A549 treated with AZD2906 at 1 μM for 4 hours (cell line): ENCODE measurements at places on chromosomes 6 and 20. TPM values are rescaled to one million over a fixed set of nuclear protein-coding genes. Genes with fewer than 3 reads are reported as not detected.

The EPPIN gene
- total RNA-seq, result not detected in 5 replicates

The BTNL2 gene
- not detected in 5 replicates for total RNA-seq

The LSM2 gene
- total RNA-seq, result 43.6 to 61.8 TPM (median 59.8 TPM) in 5 replicates

The ZNF334 gene
- not detected in 5 replicates for total RNA-seq

The CST4 gene
- 0.14 TPM in 1 of 5 replicates, not detected in the others for total RNA-seq

The FOXS1 gene
- total RNA-seq, result 0.21 to 0.53 TPM (median 0.30 TPM) in 5 replicates

The SLC22A7 gene
- total RNA-seq, result not detected in 5 replicates

The ESR1 gene
- not detected in 5 replicates for total RNA-seq

The SRMS gene
- 0.06 to 0.25 TPM (median 0.09 TPM) in 5 replicates for total RNA-seq

The OR2B2 gene
- not detected in 5 replicates for total RNA-seq

The CD40 gene
- total RNA-seq, result 3.5 to 5.2 TPM (median 4.3 TPM) in 5 replicates

The CENPW gene
- total RNA-seq, result 29.8 to 42.0 TPM (median 41.3 TPM) in 5 replicates

The FLRT3 gene
- 2.4 to 3.4 TPM (median 2.6 TPM) in 5 replicates for total RNA-seq

The ALDH5A1 gene
- 6.7 to 7.7 TPM (median 6.9 TPM) in 5 replicates for total RNA-seq

The GTSF1L gene
- total RNA-seq, result not detected in 5 replicates

The ZNF831 gene
- not detected in 5 replicates for total RNA-seq

The SLC24A3 gene
- 0.02 TPM in 2 of 5 replicates, not detected in the others for total RNA-seq

The DOK5 gene
- not detected in 5 replicates for total RNA-seq

The OTOR gene
- not detected in 5 replicates for total RNA-seq

The CARMIL1 gene
- 7.4 to 10.0 TPM (median 8.1 TPM) in 5 replicates for total RNA-seq

The PSORS1C2 gene
- 0.08 TPM in 1 of 5 replicates, not detected in the others for total RNA-seq

The VPS52 gene
- total RNA-seq, result 15.1 to 18.8 TPM (median 16.1 TPM) in 5 replicates

The RPL7L1 gene
- total RNA-seq, result 55.3 to 98.5 TPM (median 60.4 TPM) in 5 replicates

The FKBP1C gene
- 2.0 to 2.3 TPM (median 2.1 TPM) in 5 replicates for total RNA-seq

The EYA4 gene
- 8.5 to 10.0 TPM (median 9.8 TPM) in 5 replicates for total RNA-seq

The CTAGE9 gene
- not detected in 5 replicates for total RNA-seq

The RGS17 gene
- 4.7 to 6.3 TPM (median 5.8 TPM) in 5 replicates for total RNA-seq
